ENCODE measurements at places on chromosomes 5 and 9. TPM values are rescaled to one million over a fixed set of nuclear protein-coding genes. Genes with fewer than 3 reads are reported as not detected.

DNA sequence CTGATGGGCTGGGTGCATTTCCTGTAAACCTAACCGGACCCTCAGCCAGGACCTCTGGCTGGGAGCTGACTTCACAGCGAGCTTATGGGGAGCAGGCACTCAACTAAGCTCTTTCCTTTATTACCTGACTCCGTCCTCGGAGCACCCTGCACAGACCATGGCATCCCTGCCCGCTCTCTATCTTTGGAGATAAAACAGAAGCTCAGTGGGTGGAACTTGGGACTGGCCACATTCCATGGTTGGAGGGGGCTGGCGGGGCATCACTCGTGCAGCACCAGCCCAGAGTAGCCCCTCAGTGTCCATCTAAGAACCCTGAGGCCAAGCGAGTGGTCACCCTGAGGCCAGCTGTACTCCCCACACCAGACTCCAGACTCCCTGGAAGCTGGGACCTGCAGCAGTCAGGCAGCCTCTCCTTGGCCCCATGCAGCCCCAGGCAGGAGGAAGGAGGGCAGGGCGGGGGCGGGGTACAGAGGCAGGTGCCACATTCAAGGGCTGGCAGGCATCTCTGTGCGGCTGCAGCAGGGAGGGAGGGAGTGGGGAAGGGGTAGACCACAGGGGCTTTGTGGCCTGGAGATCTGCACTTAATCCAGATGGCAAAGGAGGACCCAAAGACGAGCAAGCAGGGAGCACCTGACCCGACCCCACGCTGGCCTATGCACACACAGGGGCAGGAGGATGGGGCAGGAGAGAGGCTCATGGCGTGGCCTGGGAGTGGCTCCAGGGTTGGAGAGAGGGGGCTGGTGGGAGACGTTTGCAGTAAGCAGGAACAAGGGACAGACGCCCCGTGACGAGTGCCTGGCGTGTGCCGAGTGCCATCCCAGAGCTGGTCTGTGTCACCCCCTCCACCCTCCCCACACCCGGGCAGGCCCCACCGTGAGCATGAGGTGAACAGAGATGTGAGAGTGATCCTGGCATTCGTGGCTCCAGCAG lies 26.1 kb downstream of the GLT6D1 start:
- H3K4me3 ChIP-seq, result no peak overlapping the region
- H3K36me3 ChIP-seq, result no peaks in the 10 kb centered on the region
- H3K27me3 ChIP-seq, result no peaks in the 10 kb centered on the region
- no peak for DNase-seq
- H3K27ac ChIP-seq, result no peak overlapping the region

DNA sequence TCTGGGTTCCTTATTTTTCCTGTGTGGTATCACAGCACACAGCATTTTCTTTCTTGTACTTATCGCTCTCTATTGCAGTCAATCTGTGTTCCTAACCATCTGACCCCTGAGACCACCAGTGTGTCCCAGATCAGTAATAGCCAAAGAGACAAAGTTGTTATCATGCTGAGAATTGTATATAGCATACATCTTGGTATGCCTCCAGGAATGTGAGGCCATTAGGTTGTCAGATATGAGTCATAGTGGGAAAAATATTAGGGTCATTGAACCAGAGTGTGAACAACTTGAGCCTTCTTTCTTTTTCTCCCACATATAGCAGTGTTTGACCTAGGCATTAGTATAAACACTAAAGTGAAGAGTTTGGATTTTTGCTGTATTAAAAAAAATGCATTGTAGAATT lies 106.3 kb downstream of the NDUFAF2 start:
- no peak for DNase-seq
- no peaks in the 10 kb centered on the region for H3K36me3 ChIP-seq
- H3K4me1 ChIP-seq, result no peaks in the 10 kb centered on the region
- H3K27me3 ChIP-seq, result no peaks in the 10 kb centered on the region
- H3K4me3 ChIP-seq, result no peak overlapping the region

DNA sequence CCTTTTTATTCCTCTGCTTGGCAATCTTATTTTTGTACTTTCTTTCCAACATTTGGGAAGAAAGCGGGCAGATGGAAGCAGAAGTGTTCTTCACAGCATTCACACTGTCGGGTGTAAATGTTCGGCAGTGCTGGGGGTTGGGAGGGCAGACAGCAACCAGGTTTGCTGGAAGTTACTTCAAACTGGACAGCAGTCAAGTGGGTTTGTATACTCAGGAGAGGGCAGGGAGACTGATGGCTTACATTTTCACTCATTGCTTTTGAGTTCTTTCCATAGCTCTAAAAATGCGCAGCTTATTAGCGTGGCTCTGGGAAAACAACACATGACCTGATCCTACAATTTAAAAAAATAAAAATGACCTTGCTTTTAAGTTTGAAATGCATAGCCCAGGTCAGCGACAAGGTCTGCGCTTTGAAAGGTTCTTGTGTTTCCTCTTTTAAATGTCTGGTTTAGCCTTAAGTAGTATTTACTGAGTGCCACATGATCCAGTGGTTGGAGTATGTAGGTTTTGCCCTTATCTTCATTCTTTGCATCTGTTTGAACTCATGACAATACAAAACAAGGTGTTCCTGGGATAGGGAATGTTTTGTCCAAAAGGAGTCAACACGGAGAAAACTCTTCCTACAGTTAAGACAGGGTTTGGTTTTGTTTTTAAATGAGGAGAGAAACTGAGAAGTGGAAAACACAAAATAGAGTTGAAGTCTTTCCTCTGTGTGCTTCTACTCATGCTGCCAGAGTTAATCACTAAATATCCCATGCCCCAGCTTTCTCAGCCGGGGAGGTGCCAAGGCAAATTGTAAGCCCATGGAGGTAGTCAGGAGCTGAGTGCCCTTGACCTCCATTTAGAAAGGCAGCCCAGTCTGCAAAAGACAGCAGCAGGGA lies 132.7 kb upstream of the DMRT1 start:
- H3K4me3 ChIP-seq, result no peak overlapping the region
- no peaks in the 10 kb centered on the region for H3K4me1 ChIP-seq
- peaks cover 16% of the 10 kb centered on the region for H3K27me3 ChIP-seq
- no peaks in the 10 kb centered on the region for H3K36me3 ChIP-seq
- no peak for DNase-seq

GRCh38 chr9:85199866-85200495 lies 530.5 kb downstream of the NTRK2 start:
- no peaks in the 10 kb centered on the region for H3K36me3 ChIP-seq
- DNase-seq, result no peak
- no peaks in the 10 kb centered on the region for H3K4me1 ChIP-seq
- no peak overlapping the region for H3K4me3 ChIP-seq

- H3K4me1 ChIP-seq, result peaks cover 4% of the 10 kb centered on the region
- DNase-seq, result no peak
- no peaks in the 10 kb centered on the region for H3K36me3 ChIP-seq
- H3K4me3 ChIP-seq, result no peak overlapping the region
Measured at GRCh38 chr9:34663303-34663605, 797 bp upstream of the CCL27 start.

- DNase-seq, result peak; percentile 14
- H3K27me3 ChIP-seq, result no peaks in the 10 kb centered on the region
- H3K27ac ChIP-seq, result no peak overlapping the region
- no peak overlapping the region for H3K4me3 ChIP-seq
- H3K4me1 ChIP-seq, result peaks cover 23% of the 10 kb centered on the region
Measured at GRCh38 chr5:134945041-134945440, 22.7 kb upstream of the CATSPER3 start.

- H3K4me1 ChIP-seq, result peaks cover 6% of the 10 kb centered on the region
- H3K27ac ChIP-seq, result no peak overlapping the region
- no peak for DNase-seq
- H3K27me3 ChIP-seq, result no peaks in the 10 kb centered on the region
- no peak overlapping the region for H3K4me3 ChIP-seq
Measured at GRCh38 chr5:172616730-172617129, 24.3 kb upstream of the NEURL1B start.

Gene CDC20B
- not detected for total RNA-seq

Data from neural progenitor cell (in vitro differentiated cells).